ENCODE measurements at places on chromosomes 4 and X.
A peak's percentile ranks its signal among the peaks of the same experiment; 100 is the strongest.

- no peak for DNase-seq
Measured at GRCh38 chr4:16269240-16269639, 43.0 kb upstream of the TAPT1 start.

DNA sequence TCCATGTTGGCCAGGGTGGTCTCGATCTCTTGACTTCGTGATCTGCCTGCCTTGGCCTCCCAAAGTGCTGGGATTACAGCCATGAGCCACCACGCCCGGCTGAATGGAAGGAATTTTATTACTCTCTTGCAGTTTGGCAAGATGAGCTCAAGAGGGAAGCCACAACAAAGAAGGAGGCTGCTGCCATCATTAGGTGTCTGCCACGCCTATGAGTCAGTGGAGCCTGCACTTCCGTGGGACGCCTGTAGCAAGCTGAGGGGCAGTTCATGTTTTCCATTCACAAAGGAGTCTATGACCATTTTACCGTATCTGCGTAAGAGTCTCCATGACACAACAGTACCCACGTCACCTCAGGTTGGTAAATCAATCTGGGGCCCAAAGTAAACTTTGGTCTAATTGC, 51.2 kb upstream of the CHRNA9 start:
- DNase-seq: no peak

- no peak for DNase-seq
Measured at GRCh38 chr4:10577018-10577417, 107.5 kb downstream of the CLNK start.

DNA sequence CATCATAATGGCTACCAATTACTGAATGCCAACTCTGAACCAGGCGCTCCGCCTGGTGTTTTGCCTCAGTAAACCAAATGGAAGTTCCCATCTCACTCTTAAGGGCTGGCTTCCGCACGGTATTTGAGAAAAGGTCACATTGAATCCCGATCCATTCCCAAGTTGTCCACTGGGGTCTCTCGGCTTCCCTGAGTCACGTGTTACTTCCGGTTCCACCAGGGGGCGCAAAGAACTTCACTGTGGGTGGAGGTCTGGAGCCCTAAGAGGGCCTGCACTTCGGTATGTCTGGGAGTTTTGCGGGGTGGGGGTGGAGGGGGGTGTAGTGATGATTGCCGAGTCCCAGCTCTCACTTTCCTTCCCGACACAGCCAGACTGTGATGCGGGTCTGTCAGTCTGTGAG, 13.4 kb upstream of the NHS start:
- peak; percentile 2 for DNase-seq

DNA sequence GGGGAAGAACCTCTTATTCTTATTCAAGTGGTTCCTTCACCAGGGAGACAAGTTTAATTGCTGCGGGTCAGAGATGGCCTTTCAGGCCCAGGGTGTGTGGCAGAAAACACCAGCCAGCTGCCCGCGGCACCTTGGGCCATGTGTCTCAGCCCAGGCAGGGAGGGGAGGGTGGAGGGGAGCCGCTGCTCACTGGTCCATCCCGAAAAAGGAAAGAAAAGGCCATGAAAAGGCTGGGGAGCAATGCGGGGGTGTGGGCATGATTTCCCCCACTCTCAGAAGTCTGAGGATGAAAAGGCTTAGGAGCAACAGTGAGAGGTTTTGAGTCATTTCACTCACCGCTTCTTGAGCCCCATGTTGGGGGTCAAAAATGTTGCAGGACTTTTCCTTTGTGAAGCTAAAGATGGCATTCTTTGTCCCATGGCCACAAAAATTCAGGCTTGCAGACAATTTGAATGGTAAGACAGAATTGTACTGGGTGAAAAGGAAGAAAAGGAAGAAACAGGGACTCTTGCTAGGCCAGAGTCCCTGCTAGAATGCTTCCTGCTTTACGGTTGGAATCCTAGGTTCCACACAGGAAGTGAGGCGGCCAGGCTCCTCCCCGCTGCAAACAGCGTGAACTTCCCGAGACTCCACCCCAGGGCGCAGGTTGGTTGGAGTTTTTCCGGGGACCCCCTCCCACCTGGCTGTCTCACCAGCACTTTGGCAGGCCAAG, 17.4 kb upstream of the FAM47E start:
- DNase-seq: no peak

GRCh38 chr4:25694466-25694865, 38.8 kb downstream of the SLC34A2 start:
- DNase-seq: no peak

GRCh38 chr4:158934996-158935669, 166.3 kb downstream of the FNIP2 start:
- no peak for DNase-seq

GRCh38 chrX:93319609-93320008, 353.8 kb downstream of the NAP1L3 start:
- no peak for DNase-seq

DNA sequence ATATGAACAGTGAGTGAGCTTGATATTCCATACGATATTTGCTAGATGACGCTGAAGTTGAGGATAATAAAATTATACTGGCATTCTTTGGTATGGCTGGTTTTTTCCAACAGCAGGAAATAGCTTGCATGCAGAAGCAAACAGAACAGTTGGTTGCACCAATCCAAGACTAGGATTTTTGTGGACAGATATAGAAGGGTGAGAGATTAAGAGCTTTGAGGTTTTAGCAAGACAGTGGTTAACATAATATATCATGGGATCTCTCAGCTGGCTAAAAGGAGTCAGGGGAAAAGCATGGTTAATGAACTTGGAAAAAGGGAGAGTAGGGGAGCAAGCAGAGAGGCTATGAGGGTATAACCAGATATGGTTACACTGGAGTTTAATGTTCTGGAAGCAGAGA, 127.9 kb downstream of the DHX15 start:
- no peak for DNase-seq

GRCh38 chrX:143002206-143002605, 23.5 kb upstream of the SPANXN4 start:
- DNase-seq: no peak

- DNase-seq: no peak
Measured at GRCh38 chr4:9923195-9923812, 98.0 kb downstream of the SLC2A9 start.
